ENCODE measurements at places on chromosomes 4 and X.

- DNase-seq = no peak
Measured at GRCh38 chr4:73445383-73446335, 9.6 kb downstream of the AFP start.

- no peak for DNase-seq
Measured at GRCh38 chr4:5666741-5667140, 41.6 kb downstream of the EVC2 start.

GRCh38 chrX:146887020-146887419 is 72.5 kb upstream of the CXorf51A start:
- DNase-seq = no peak

- no peak for DNase-seq
Measured at GRCh38 chrX:48306175-48306574, 50.3 kb downstream of the SSX3 start.

- no peak for DNase-seq
Measured at GRCh38 chrX:80120335-80120734, 105.8 kb downstream of the TBX22 start.

Data from AG09309 (cell line).